ENCODE measurements at places on chromosomes 5 and 9.

GRCh38 chr5:39273314-39273954, 54.1 kb upstream of the FYB1 start:
- DNase-seq: no peak

DNA sequence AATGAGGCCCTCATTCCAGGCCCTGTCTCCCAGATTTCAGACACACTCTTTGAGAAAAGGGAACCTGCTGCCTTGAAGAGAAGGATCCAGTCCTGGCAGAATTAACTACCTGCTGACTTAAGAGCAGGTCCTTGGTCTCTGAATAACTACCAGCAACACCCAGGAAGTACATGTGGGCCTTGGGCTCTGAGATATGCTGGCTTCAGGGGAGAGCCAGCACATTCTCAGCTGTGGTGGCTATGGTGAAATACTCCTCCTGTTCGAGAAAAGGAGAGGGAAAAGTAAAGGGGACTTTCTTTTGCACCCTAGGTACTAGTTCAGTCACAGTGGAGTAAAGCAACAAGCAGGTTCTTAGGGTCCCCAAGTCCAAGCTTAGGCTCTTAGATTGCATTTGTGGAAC, 120.0 kb downstream of the HMHB1 start:
- DNase-seq: no peak

DNA sequence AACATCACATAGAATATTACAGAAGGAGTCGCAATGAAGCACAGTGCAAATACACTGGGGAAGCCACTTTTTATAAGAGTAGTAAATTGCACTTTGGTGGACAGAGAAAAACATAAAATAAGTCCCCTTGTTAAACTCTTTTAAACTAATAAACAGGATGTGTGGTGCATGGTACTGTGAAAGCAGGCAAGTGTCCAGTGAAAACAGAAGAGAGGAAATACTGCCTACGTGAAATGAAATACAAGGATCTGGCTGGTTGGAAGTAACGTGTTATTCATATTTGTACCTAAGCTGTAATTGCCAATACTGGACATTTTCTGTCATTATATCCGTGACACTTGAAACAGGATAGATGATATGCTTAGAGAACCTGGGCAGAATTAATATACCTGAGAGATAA, 191.9 kb upstream of the SLC27A6 start:
- no peak for DNase-seq

DNA sequence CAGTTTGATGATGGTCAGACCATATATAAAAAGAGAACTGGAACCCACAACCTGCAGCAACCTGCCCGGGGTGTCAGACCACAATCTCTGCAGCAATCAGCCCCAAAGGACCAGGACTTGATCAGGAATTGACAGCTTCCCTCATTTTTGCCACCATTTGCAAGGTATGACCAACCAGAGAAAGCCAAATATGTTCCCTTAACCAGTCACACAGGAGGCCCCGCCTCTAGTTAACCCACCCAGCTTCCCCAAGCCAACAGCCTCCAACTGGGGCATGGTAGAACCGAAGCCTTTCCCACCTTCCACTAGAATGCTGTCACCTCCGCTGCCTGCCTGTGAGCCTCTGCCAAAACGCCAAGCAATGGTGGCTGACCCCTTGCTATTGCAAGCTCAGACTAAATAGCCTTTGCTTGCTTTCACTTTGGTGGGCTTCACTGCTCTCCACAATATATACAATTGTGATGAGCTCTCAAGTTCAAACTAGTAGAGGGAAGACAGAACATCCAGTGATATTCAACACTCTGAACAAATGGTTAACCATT, 86.3 kb downstream of the AK8 start:
- DNase-seq: no peak

GRCh38 chr9:21326526-21327139, 8.6 kb downstream of the KLHL9 start:
- peak; percentile 48 for DNase-seq

DNA sequence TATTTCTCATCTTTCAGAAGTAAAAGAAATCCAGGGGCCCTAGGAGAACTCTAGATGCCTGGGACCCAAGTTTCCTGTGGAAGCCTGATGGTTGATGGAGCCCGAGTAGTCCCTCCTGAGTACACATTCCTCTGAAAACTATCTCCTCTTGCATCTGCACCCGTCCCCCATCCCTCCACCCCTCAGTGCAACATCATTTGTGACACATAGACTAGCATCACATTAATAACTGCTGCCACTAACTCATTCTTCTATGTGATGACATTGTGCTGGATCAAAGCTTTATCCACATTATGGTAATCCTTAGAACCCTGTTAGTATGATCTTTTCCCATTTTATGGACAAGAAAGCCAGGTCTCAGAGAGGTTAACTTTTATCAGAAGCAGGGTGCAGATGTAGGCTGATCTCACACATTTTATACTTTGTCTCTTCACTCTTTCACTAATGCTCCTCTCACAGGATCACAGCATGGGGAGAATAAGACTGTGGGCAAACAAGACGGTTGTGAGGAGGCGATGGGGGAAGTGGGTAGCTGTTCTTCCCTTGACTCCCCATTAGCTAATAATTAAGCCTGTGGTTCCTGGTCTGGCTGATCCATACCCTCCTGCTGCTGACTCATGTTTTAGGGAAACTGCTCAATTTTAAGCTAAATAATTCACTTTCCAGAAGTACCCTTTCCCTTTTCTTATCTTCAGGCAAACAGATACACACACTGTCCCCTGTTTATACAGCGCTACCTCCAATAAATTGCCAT, 3.9 kb upstream of the HK3 start:
- DNase-seq: no peak

GRCh38 chr9:36153746-36154145, 15.4 kb upstream of the CCIN start:
- no peak for DNase-seq

- DNase-seq: peak; percentile 56
Observed at GRCh38 chr5:159331093-159331973, 1.0 kb upstream of the IL12B start.

DNA sequence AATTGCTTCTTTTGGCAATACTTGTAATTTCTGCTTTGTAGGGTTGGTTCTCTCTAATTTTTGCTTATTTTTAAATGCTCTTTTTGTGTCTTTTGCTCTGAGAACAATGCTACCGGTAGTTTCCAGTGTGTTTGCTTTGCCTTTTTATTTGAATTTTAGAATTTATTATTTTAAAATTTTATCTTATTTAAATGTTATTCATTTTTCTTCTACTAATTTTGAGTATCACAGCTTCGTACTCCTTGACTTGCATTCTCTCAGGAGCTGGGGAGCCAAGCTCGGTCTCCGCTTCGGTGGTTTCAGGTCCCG, 45.9 kb downstream of the ANXA2R start:
- DNase-seq: no peak

- no peak for DNase-seq
Observed at GRCh38 chr5:95824747-95825146, 2.2 kb upstream of the GLRX start.

- no peak for DNase-seq
Observed at GRCh38 chr9:134930398-134930797, 12.7 kb upstream of the FCN1 start.

DNA sequence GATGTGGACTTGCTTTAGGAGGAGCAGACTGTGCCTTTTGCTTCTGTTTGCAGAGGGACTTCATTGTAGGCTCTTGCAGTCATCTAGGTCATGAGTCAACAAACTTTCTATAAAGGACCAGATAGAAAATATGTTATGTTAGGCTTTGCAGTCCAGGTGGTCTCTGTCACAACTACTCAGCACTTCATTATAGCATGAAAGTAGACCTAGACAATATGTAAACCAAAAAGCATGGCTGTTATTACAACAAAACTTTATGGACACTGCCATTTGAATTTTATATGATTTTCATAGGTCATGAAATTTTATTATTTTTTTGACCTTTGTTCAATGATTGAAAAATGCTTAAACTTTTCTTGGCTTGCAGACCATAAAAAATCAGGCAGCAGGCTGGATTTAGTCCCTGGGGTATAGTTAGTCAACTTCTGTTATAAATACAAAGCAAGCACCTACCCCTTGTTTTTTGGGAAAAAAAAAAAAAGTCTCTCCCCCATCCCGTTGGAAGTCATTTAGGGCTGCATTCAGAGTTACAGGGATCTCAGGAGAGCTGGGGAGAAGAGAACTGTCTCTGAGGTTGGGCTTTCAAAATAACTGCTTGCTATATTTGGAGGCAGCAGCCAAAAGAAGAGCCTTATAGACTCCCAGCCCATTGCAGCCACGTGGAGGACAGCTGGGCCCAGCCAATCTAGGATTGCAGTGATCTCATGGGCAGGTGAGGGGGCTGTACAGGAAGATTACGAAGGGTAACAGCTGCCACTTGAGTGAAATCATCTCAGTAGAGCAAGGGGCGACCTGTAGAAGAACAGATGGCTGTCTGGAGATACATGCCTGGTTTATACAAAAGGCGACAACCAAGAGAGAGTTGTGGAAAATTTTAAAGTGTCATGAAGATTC, 136.6 kb upstream of the TNC start:
- DNase-seq: peak; percentile 94

- DNase-seq: no peak
Observed at GRCh38 chr9:93486268-93486667, 32.9 kb upstream of the FAM120AOS start.

DNA sequence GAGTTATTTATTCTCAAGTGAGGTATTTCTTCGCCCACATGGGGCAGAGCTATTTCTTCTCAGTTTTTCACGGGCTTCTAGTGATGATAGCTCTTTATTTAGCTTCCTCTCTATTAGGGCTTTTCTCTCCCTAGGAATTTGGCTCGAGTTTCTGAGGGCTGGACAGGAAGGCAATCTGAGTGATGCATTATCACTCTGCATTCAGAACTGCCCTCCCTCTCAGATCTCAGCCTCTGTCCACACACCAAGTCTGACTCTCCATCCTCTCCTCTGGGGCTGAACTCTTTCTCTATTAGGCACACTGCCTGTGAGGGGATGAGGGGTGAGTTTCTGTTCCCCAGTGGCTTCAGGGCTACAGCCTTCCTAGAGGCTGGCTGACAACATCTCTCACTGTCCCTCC, 14.9 kb upstream of the SCAMP1 start:
- peak; percentile 17 for DNase-seq

GRCh38 chr9:33229359-33230114, 10.4 kb upstream of the SPINK4 start:
- DNase-seq: no peak

DNA sequence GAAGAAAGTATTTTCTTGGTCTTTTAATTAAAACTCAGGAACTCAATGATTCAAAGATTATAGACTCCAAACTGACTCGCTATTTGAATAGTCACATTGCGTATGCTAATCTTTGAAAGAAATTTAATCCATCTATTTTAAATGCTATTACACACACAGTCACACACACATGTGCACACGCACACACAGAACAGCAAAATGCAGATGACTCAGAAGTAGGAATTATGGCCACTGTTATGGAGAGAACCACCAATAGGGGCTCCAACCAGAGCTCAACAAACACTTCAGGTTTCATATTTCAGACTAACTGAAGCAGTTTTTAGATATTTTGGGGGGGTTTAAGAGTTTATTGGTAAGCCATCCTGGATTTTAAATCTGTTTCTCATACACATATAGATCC, 1917.9 kb downstream of the EFNA5 start:
- no peak for DNase-seq

DNA sequence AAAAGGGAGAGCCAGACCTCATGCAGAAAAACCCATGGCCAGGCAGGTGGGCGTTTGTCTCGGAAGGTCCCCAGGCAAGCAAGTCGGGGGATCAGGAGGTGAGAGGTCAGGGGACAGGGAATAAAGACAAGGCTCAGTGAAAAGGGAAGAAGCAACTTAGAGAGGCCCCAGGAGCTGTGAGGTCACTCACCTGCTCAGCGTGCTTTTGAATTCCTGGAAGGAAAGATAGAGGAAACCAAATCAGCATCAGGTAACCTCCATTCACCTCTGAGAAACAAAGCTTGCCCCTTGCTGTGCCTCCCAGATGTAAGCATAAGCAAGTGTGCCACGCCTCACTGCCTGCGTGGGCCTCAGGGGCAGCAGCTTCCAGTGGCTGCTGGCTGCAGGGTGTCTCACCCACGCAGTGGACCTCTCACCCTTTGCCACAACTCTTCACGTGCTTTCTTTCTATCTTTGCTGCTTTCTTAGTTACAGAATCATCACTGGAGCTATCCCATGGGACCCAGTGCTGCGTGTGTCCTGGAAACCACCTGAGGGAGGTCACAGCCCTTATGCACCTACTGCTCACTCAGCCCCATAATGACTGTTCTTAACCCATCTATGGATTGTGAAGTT, 6.0 kb downstream of the TRIM7 start:
- no peak for DNase-seq
